ENCODE measurements at places on chromosomes 1 and 21.

- DNase-seq = peak; percentile 32
These were observed 40.8 kb downstream of the KIAA1614 start for GRCh38 chr1:180953291-180954004.

DNA sequence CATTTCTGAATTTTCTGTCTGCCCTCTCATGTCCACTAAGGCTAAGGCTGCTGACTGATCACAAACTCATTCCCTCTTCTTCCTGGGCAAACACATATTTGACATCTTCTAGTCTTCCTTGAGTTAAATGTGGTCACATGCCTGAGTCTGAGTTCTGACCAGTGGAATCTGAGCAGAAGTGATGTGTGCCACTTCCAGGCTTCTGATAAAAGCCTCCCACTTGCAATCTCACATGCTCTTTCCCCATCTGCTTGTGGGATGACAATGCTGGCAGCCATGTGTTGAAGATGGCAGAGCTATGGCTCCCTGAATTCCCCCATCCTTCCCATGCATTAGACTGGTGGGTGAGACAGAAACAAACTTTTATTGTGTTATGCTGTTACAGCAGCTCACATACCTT is 149.9 kb upstream of the ZNF648 start:
- DNase-seq = no peak

GRCh38 chr21:29258626-29259338 is 39.9 kb upstream of the BACH1 start:
- no peak for DNase-seq

DNA sequence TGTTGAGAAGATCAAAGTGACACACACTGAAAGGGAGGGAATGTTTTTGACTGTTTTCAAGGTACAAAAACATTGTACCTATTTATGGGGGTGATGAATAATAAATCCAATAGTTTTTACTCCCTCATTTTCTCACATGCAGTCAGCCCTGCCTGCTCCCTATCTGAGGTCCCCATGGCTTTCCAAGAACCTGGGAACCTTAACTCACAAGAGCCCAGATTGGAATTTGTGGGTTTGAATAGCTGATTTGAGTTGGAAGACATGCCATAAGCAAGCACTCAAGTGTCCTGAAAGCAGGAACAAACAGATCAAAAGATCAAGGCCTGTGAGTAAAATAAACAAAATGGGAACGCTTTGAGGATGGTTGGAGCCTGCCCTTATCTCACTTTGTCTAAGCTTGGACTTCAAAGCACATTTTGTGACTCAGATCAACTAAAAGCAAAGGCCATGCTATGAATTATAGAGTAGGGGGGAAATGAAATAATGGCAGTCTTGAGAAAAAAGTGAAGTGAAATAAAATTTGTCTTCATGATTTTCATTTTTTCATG is 136.6 kb downstream of the LYPLAL1 start:
- DNase-seq = no peak

- DNase-seq = no peak
These were observed 93.0 kb downstream of the VWA5B1 start for GRCh38 chr1:20383631-20384030.

GRCh38 chr1:210362526-210362925 is 33.8 kb downstream of the HHAT start:
- DNase-seq = no peak

GRCh38 chr1:213790565-213790964 is 197.2 kb upstream of the PROX1 start:
- DNase-seq = no peak

- DNase-seq = no peak
These were observed 1.1 kb upstream of the CSF1 start for GRCh38 chr1:109909561-109909960.

GRCh38 chr1:224544346-224545110 is 71.6 kb upstream of the CNIH3 start:
- no peak for DNase-seq

DNA sequence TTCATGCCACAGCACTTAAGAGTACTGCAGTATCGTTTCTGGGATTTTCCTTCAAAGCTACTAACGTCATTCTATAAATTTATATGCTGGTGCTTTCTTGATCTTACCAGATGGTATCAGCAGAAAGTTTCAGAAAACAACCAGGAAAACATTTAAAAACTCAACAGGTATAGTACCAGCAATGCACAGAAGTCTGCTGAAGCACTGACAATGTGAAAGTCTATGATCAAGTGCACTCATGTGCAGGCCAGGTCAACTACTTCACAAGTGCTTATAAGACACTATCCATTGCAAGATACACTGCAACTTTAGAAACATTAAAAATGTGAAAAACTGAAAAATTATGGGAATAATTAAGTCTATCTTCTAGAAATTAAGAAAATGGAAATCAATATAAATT is 34.7 kb downstream of the LYST start:
- DNase-seq = no peak

- no peak for DNase-seq
These were observed 322.8 kb downstream of the PAPPA2 start for GRCh38 chr1:176785791-176786190.

All from MM.1S (cell line).